ENCODE measurements at places on chromosomes 16 and 17.

DNA sequence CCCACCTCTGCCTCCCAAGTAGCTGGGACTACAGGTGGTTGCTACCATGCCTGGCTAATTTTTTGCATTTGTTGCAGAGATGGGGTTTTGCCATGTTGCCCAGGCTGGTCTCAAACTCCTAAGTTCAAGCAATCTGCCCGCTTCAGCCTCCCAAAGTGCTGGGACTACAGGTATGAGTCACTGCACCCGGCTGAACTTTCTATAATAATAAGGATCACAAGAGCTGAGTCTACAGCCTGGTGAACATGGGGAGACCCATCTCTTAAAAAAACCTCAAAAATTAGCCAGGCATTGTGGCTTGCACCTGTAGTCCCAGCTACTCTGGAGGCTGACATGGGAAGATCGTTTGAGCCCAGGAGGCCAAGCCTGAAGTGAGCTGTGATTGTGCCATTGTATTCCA lies 53.5 kb downstream of the WDR59 start:
- DNase-seq = no peak

- no peak for DNase-seq
Measured at GRCh38 chr16:59478838-59479237, 744.7 kb upstream of the GOT2 start.

GRCh38 chr16:50301626-50302471 lies 35.5 kb downstream of the ADCY7 start:
- DNase-seq = no peak

DNA sequence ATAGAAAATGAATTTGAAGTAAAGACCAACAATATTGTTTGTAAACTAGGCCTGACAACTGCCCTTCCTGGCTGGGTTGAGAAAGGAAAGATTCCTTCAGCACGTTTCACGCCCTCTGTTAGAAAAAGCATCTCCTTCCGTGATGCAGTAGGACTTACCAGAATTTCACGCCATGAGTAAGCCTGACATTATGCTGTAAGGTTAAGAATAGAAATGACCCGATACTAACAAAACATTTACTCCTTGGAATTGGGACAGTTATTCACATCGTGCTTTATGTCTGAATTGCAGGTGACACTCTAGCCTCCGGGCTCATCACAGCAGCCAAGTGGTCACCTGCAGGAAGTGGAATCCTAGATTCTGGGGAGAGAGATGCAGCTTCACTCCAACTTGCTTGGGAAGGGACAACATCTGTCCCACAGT lies 17.5 kb downstream of the MARCHF10 start:
- no peak for DNase-seq

DNA sequence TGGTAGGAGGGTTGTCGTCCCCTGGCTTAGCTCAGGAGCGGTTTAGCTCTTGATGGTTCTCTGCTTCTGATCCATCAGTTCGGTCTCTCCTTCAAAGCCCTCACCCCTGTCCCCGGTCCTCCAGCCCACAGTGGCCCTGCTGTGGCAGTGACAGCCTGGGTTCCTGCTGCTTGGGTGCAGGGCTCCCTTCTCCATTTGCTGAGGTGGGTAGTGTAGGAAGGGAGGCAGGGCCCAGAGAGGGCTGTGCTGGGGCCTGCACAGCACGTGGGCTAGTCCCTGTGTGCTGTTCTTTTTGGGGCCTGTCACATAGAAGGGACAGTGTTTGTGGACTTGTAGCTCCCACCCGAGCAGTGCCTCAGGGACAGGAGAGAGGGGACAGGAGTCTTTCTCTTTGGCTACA lies 18.3 kb downstream of the TMEM94 start:
- DNase-seq = no peak

GRCh38 chr16:53073022-53073421 lies 18.2 kb downstream of the CHD9 start:
- no peak for DNase-seq

DNA sequence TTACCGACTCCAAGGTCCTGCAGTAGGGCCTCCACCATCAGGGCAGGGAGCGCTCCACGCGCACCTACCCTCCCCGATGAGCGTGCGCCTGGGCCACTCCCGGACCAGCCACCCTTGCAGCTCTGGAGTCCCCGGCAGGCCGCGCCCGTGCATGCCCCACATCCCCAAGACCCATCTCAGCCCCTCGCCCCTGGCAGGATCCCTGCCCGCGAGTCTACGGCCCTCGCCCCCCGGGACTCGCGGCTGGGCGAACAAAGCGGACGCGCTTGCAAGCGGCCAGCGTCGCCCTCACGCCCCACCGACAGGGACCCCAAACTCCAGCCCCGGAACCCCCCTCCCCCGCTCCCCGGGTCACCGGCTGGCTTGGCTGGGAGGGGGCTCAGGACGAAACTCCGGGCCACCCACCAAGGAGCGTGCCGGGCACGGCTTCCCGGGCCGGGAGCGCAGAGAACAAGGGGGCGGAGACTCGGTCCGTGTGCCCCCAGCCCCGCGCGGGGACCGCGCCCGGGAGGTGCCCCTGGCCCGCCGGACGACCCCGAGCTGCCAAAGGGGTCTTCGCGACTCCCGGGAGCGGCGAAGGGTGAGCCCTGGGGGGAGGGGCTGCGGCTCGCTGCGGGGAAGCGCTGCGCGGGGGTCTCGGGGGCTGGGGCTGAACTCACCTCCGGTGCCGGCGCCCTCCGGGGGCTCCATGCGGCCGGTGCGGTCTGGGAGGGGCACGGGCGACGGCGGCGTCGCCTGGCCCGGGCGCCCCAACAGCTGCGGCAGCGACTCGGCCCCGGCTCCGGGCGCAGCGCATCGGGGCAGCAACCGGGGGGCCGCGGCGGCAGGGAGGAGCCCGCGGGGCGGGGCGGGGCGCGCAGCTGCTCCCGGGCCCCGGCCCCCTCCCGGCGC lies at the start of gene DBNDD1:
Gene DBNDD1, minus strand, starts transcription at position 805 of the 891 bp plus-strand sequence. Its CDS starts 115 bp downstream, at position 690.
- no peak for DNase-seq

DNA sequence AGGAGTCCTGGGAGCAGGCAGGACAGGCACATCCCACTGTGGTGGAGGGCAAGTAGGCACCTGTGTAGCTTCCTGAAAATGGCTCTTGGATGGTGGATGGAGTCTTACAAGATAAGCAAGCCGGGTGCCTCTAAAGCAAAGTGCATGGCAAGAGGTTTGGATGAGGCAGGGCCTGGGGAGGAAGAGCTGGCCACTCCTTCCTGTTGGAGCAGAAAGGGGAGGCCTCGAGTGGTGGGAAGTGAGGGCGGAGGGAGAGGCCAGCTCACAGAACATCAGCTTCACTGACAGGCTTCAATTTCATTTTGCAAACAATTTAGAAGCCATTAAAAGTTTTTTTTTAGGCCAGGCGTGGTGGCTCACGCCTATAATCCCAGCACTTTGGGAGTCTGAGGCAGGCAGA lies 31.0 kb downstream of the CD300A start:
- DNase-seq = no peak

GRCh38 chr17:1186923-1187771 lies 7.4 kb upstream of the ABR start:
- no peak for DNase-seq

GRCh38 chr17:39391448-39391847 lies 10.0 kb downstream of the FBXL20 start:
- no peak for DNase-seq

DNA sequence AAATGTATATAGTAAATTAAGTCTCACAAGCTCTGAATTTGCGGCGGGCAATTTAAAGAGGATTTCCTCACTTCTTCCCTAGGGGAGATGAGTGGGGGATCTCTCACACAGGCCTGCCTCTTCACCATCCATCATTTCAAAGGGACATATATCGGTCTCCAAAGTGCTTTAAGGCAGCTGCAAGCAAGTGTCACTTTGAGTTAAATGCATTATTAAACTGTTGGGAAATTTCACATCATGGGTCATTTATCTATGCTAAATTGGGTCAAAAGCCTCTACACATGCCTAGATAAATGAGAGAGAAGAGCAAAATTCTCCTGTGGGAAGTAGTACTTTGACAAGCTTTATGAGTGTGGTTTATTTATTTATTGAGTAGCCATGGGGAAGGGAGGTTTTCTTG lies 1106.1 kb upstream of the GOT2 start:
- no peak for DNase-seq
